ENCODE measurements at places on chromosomes 2 and 18.
A peak's percentile ranks its signal among the peaks of the same experiment; 100 is the strongest.

- no peak for DNase-seq
Measured at GRCh38 chr2:54541995-54542394, 85.9 kb downstream of the SPTBN1 start.

DNA sequence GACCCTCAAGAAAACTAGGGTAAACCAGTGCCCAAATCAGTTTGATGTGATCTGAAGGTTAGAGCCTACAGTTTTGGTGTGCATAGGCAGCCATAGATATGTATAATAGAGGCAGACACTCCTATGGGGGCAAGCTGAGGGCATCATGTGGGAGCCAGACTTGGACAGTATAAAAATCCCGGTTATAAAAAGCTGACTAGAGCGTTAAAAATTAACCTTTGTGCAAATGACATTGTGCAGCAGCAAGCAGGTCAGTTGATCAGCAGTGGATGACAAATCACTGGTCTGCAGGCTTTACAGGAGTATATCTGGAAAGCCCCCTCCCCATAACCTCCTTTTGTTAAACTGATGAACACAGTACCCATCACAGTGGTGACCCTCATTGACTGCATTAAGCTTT is 107.8 kb downstream of the CTNNA2 start:
- DNase-seq, result no peak

- no peak for DNase-seq
Measured at GRCh38 chr2:179017773-179018357, 32.1 kb downstream of the CCDC141 start.

DNA sequence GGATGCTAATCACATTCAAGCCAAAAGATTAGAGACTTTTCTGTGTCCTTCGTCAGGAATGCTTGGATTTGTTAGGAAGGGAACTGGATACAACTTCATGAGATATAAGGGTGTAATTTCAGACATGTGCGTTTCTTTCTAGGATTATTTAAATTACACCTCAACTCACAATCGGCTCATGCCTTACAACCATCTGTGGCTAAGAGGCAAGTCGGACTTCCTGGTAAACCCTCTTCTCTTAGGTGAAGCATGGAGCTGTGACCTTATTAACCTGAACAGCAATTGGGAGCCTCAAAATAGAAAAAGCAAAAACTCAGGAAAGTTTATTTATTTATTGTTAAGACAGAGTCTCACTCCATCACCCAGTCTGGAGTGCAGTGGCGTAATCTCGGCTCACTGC is 61.8 kb downstream of the SEMA4F start:
- no peak for DNase-seq

- no peak for DNase-seq
Measured at GRCh38 chr2:9178110-9178903, 28.3 kb upstream of the ASAP2 start.

DNA sequence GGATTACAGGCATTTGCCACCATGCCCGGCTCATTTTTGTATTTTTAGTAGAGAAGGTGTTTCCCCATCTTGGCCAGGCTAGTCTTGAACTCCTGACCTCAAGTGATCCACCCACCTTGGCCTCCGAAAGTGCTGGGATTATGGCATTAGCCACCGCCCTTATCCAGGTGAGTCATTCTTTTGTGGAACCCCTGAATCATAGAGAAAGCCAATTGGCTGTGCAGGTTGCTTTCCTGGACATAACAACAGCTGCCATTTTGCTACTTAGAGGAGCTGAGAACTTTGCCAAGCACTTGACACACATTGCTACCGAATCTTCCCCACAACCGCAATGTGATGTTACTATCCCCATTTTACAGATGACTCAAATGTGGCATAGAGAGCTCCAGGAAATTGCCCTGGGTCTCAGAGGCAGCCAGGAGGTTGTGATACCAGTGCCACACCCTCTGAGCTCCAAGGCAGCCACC is 36.0 kb downstream of the SETBP1 start:
- DNase-seq, result no peak

DNA sequence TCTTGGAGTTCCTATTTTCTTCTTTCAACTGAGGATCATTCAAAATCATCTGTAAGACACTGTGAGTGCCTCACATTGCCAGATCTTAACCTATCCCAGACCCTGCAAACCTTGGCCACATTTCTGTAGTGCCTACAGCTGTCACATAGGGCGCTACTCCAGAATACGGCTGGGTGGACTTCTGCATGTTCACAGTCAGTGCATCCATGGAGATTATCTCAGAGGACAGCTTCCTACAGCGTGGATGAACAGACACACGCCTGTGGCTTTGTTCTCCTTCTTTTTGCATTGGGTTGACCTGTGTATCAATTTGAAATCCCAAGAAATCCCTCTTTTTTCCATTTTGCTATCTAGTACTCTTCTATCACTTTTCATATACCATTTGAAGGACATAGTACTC is 1.9 kb upstream of the KLHL29 start:
- DNase-seq, result no peak

DNA sequence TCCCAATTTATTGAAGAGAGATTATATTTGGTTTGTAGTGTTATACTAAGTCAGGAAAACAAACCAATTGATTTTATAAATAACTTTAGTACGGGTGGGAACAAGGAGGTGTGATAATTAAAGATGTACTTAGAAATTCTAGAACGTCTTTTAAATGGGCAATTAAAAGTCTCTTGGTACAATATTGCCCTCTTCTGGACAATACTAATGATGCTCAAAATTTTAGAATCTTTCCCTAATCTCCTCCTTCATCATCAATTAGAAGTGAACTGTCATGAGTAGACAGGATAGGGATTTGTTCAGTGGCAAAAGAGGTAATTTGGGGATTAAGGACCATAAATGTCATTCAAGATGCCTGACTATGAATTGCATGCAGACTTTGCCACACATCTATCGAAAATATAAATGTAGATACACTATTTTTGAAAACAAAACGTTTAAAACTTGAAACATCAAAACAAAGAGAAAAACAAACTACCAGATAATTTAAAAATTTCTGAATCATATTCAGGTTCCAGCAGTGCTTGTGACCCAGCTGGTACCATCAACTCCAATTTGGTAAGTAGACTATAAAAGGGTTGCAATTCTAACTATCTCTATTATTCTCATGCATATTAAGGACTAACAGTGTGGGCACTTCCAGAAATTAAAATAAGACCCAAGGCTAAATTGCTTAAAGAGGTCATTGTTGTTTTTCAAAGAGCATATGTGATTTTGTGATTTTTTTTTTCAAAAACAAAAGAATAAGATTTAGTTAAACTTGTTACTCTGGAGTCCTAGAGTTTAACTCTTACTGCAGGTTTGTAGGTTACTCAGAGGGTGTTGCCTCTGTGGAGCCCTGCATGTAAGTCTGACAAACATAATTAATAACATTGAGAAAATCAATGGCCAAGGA is 123.5 kb downstream of the LAMA3 start:
- no peak for DNase-seq

DNA sequence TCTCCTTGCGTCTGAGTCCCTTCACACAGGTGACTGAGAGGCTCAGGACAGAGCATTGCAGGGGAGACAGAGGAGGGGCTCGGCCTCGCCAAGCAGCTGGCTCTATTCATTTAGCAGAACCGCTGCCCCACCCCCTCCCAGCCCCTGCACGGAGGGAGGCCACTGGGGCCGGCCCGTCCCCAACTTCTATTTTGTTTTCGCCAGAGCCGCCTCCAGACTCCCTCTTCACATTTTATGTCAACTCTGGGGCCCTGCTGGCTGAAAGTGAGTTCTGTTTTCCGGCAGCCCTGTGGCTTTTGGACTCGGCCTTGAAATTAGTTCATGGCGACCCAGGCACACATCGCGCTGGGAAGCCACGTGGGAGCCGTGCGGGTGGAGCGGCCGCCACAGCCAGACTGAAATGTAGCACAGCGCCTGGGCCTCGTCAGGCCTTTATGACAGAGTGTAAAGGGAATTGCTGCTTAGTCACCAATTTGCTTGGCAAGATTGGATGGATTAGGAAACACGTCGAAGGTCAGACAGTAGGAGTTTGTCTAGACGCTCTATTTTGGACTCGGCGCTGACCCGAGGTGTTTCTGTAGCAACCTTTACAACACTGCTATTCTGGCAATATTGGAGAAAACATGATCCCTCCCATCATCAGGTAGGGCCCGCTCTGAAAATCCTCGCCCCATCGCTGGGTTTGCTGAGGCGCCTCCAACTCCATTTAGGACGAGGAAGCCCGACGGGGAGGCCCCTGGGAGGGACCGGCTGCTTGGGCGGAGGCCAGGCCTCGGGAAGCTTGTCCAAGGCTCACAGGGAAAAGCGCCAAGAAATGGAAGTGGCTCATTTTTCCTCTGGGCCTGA is 90.7 kb upstream of the CTDP1 start:
- no peak for DNase-seq

- no peak for DNase-seq
Measured at GRCh38 chr2:29459445-29460179, 344.4 kb downstream of the CLIP4 start.

DNA sequence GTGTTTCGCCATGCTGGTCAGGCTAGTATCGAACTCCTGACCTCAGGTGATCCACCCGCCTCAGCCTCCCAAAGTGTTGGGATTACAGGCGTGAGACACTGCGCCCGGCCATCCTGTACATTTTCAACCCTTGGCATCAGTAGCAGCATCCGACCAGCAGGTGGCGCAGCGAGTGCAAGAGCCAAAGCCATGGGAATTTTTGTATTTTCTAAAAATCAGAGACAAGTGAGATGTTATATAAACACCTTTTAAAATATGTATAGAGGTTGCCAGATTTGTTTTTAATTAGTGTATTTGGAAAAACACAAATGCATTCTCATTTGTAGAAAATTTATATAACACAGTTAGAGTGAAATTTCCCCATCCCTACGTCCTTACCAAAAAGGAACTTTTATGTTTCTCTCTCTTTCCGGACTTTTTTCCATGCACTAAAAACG is 36.8 kb downstream of the MOGAT1 start:
- DNase-seq, result no peak

DNA sequence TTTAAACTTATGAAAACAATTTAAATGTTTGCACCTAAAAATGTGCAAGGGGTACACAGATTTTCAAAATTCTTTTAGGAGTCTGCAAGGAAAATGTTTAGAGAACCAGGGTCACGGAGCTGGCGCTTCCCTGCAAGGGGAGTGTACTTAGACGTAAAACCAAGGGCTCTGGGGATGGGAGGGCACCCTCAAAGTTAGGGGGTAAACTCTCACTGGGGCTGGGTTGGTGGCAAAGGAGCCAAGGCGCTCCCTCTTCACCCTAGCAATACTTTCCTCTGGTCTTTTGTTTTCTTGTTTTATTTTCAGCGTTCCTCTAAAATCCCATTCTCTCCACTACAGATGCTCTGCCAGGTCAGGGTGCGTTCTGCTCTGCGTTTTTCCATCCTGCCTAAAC is 20.0 kb downstream of the TMEM247 start:
- DNase-seq, result no peak

DNA sequence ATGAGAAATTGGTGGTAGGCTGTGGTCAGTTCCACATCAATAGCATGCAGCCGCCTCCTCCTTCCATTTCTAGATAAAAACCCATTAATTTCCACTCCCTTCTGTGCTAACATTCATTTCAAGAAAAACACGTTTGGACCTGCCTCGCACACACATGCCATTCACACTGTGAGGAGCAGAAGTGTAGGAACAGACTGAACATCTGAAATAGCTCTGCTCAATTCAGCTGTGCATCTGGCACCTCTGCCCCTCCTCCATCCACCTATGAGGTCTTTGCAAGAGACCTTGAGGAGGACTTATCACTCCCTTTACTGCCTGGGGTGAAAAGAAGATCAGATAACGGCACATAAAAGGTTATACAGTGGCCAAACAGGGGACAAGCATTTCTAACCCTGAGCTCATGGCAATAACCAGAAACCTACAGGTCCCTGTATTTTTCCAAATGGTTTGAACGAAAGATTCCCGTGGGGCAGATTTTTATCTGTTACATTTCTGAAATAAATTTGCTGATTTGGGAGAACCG is 30.8 kb upstream of the LRP2 start:
- no peak for DNase-seq

DNA sequence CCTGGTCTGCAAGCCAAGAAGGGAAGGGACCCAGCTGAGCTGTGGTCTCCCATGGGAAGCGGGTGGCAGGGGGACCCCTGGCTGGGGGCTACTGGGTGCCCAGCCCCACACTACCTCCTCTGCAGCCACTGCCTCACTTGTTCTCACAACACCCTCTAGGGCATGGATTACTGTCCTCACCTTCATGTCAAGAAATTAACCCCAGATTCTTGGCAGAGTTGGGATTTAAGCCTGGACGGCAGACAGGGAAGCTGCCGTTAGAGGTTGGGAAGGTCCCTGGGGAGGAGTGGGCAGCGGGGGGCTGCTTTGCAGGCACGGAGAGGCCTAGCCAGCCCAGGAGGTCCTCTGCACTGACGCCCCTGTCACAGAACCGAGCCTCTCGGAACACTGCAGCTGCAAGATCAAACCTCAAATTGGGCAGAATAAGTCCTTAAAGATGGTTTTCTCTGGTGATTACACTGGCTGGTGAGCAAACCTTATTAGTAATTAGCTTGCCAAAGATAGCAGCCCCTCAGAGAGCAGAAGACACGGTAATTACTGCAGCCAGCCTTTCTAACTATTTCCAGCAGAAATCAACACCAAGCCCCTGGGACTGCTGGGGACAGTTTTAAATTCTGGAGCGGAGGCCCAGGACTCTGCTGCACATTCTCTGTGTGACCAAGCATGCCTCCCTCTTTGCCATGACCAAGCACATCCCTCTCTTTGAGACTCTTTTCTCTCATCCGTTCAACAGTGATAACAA is 35.9 kb downstream of the KCNF1 start:
- DNase-seq, result no peak

- no peak for DNase-seq
Measured at GRCh38 chr2:222504191-222504590, 79.8 kb downstream of the SGPP2 start.

- DNase-seq, result no peak
Measured at GRCh38 chr2:84247532-84247931, 211.5 kb downstream of the SUCLG1 start.

GRCh38 chr2:23593752-23594459 is 208.9 kb downstream of the KLHL29 start:
- DNase-seq, result no peak

- DNase-seq, result no peak
Measured at GRCh38 chr2:171430516-171431410, 3.0 kb downstream of the METTL8 start.

GRCh38 chr2:10380048-10380926 is 67.8 kb downstream of the ODC1 start:
- DNase-seq, result peak; percentile 22

DNA sequence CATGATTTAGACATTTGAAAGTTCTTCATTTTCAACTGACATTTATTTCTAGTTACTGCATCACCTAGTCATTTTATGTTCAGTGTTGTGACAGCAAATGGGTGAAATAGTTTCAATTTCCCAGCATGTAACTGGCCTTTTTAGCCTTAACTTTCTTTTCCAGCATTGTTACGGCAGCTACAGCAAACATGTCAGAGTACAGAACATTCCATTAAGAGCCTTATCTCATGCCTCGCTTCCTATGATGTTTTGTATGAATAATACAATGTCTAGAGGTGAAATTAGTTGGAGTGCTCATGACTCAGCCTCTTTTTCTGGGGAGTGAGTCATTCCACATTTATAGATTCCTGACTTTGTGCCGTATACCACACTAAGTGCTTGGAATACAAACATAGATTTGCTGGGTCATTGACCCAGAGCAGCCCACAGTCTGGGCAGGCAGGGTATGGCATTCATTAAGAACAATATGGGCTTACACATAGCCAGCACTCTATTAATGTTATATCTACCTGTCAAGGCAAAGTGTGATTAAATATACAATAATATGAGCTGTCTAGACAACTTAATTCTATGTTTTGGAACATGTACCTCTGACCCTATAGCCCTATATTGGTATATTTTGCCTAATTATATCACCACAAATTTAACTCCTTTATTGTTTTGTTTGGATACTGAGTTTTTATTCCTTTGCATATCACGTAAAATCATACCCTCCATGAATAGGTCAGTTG is 72.2 kb downstream of the MAP2 start:
- no peak for DNase-seq
